ENCODE measurements at places on chromosomes 5 and 9.

- no peak for DNase-seq
Measured at GRCh38 chr5:128736553-128736952, 198.5 kb upstream of the FBN2 start.

DNA sequence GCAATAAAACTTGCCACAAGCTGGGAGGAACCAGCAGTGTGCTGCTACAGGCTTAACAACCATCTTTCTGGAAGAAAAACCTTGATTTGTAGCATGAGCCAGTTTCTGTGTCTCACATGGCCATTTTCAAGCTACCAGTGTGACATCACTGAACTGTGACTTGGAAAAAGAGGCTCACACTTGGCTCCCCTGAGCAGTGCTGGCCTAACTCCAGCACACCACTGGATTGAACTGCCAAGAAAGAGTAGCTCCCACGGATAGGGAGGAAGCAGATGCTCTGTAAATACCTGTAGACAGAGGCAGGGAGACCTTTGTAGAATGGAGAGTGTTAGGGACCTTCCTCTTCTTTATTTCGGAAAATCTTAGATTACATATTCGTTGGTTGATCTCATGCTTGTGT is 197.9 kb downstream of the SH3GL2 start:
- no peak for DNase-seq

DNA sequence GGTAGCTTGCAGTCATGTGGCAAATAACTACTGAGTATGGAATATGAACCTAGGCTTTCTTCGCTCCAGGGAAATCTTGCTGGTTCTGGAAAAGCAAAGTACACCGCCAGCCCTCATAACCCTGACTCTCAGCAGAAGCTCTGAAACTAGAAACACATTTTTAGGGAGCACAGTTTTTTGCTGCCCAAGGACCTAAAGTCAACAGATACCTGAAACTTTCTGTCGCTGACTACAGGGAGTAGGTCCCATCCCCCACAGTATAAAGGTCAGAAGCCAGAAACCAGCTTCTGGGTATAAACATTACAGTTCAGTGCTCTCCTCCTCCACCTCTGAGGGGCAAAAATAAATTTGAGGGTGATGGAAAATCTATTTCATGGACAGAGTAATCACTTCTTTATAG is 3.0 kb downstream of the ATOX1 start:
- no peak for DNase-seq

GRCh38 chr5:107359033-107359915 is 311.5 kb downstream of the EFNA5 start:
- DNase-seq, result no peak

GRCh38 chr9:100101608-100102007 is 2.6 kb downstream of the INVS start:
- no peak for DNase-seq

DNA sequence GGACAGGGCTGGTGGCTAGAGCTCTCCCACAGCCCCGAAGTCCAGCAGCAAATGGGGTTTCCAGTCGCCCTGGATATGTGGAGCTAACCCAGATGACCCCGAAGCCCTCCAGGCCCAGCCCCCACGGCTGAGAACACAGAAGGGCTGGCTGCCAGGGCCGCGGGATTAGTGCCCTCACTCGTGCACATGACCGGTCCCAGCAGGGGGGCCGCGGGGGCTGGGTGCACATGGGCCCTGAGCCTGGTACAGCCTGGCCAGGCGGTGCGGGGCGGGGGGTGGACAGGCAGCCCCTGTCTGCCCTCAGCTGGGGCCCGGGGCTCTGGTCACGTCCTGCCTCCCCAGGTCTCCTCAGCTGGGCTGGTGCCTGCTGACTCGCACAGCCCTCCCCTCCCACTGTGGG is 5.9 kb downstream of the SSNA1 start:
- no peak for DNase-seq

DNA sequence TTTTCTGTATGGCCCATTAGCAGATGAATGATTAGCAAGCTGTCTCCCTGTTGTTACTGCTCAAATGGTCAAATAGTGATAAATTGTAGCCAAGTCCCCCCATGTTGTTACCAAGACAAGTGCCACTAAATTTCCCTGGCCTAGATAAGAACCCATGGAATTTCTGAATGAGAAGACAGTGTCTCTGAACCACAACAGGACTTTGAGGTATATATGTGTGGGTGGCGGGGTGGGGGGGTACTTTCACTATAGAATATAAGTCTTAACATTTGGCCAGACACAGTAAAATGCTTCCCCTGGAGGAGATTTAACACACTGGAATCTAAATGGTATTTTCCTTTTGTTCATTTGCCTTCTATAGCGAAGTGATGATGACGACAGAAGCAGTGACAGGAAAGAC is 28.7 kb downstream of the XPA start:
- no peak for DNase-seq

DNA sequence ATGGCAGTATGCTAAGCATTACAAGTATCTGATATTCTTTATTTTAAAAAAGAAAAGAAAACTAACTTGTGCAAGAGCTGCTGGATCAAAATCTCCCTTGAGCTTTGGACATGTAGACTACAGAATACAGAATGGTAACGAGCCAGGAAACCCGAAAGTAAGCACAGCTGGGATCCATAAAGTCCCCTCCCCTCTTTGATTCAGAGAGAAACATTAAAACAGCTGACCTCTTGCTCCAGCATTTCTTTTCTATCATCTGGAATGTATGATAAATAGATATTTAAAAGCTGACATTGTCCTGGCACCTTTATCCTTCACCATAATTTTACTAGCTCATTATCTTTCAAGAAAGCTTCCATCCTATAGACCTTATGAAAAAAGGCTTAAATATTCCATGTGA is 28.2 kb upstream of the LPAR1 start:
- DNase-seq, result no peak

GRCh38 chr5:160444407-160444806 is 22.8 kb downstream of the PTTG1 start:
- DNase-seq, result no peak

- DNase-seq, result no peak
Measured at GRCh38 chr9:138053321-138053868, 175.8 kb downstream of the CACNA1B start.

- DNase-seq, result no peak
Measured at GRCh38 chr5:56346044-56346710, 113.0 kb upstream of the ANKRD55 start.
